Fibroblast of lung (primary cell): ENCODE measurements at places on chromosomes 13 and 19. TPM values are rescaled to one million over a fixed set of nuclear protein-coding genes. Genes with fewer than 3 reads are reported as not detected.

DNA sequence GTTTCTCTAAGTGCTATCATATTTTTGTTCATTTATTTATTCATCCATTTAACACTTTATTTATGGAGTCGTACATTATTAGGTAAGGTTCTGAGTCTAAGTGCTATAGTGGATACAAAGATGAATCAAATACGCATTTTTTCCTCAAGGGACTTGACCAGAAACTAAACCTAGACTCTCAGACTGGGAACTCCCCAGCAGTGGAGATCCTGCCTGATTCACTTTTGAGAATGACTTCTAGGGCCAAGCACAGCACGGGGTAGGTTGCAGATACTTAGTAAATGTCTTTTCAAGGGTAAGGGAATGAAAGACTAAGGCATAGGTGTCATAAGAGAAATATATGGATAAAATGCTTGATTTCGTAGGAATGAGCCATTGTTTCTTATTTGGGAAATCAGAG lies 7.2 kb downstream of the DNAJC15 start:
- no peak overlapping the region for H3K4me3 ChIP-seq
- H3K27me3 ChIP-seq, result no peaks in the 10 kb centered on the region
- no peak overlapping the region for H3K27ac ChIP-seq
- no peaks in the 10 kb centered on the region for H3K36me3 ChIP-seq

DNA sequence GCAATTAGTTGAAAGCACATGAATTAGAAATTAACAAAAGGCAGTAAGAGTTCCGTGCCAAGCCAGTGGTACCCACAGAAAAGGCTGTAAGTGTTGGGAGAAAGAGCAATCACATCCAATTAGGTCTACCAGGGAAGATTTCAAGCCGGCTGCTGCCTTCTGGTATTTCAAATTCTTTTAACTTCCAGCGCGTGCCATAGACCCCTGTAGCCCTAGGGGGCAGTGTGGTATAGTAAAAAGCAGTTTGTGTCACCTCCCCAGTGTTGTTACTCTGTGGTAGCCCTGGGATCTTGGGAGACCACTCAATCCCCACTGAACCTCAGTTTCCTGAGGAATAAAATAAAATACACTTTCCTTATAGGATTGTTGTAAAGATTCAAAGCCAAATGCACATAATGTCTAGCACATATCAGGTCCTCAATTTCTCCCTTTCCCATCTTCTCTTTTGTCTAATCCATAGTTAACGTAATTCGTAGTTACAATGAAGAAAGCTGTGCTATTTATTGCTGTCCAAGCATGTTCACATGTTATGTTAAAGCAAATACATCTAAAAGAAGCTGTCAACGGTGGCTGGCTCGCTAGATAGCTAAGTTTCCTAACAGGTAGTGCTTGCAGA lies 230.2 kb downstream of the TDRD3 start:
- no peaks in the 10 kb centered on the region for H3K36me3 ChIP-seq
- H3K4me1 ChIP-seq, result no peaks in the 10 kb centered on the region
- peak; percentile 25 for DNase-seq
- H3K27me3 ChIP-seq, result no peaks in the 10 kb centered on the region

DNA sequence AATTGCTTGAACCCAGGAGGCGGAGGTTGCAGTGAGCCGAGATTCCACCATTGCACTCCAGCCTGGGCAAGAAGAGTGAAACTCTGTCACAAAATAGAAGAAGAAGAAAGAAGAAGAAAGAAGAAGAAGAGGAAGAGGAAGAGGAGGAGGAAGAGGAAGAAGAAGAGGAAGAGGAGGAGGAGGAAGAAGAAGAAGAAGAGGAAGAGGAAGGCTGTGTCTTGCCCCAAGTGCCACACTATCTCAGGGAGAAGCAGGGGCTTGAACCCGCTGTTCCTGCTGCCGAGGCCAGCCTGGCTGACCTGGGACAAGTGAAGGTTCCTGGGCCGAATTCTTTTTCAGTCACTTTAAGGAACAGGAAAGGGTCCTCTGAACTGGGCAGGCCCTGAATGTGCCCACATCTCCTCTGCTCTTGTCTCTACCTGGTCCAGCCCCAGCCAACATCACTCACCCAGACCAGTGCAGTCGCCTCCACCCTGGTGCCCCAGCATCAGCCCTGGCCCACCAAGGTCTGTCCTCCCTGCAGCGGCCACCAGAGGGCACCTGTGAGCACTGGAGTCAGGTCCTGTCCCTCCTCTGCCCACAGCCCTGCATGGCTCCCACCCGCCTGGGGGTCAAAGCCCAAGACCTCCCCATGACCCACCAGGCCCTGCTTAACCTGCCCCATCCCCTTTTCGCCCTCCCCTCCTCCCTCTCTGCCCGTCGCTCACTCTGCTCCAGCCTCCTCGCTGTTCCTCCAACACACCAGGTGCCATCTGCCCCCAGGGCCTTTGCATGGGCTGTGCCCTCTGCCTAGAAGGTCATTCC lies 20.0 kb downstream of the TICAM1 start:
- H3K4me3 ChIP-seq, result no peak overlapping the region
- peaks cover 5% of the 10 kb centered on the region for H3K36me3 ChIP-seq

DNA sequence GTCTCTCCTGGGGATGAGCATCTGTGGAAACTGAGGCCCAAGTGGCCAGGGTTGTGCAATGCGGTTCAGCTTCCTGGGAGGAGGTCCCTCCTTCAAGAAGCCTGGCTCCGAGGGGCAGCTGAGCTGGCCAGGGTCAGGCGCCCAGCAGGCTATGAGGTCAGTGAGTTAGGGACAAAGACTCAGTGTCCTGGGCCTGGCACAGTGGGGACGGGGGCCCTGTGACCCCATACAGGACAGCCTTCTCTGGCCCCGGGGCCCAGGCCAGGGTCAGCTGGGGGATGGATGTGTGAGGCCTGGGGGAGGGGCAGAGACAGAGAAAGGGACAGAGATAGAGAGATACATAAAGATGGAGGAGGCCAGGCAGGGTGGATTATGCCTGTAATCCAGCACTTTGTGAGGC lies 3.0 kb upstream of the IL12RB1 start:
- no peaks in the 10 kb centered on the region for H3K36me3 ChIP-seq
- no peak overlapping the region for H3K4me3 ChIP-seq
- no peak for DNase-seq
- H3K4me1 ChIP-seq, result no peaks in the 10 kb centered on the region

DNA sequence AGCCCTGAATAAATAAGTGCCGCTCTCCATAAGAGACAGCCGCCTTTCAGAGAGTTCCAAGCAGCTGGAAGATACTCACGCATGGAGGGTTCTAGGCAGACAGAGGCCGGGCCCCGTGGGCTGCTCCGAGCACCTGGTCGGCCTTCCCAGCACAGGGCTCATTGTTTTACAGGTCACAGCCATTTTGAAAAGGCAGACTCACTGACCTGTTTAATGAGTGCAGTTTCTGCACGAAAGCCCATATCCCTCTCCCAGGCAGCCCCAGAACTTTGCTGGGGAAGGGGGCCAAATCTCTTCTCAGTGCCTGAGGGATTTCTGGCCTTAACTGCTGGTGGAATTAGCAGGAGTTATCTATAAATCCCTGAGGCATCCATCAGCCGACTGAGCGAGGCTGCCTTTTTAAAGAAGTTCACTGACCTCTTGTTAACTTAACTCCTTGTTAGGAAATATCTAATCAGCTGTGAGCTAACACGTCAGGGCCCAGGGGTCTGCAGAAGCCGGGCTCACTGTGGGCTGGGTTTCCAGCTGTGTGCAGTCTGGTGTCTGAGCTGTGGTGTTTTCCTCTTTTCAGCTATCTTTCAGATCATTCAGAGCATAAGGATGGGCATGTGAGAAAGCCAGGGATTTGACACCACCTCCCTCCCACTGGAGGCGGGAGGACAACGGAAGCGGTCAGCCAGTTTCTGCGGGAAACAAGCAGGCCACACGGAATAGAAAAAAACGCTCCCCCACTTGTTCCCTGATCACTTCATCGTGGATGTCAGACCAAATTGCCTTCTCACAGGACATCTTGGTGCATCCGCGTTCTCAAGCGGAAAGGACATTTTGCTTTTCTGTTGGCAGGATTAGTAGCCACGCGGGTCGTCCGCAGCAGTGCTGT lies 23.3 kb downstream of the SERP2 start:
- no peak overlapping the region for H3K4me3 ChIP-seq
- no peaks in the 10 kb centered on the region for H3K36me3 ChIP-seq
- H3K4me1 ChIP-seq, result no peaks in the 10 kb centered on the region
- no peak overlapping the region for H3K27ac ChIP-seq
- peak; percentile 45 for DNase-seq
- H3K27me3 ChIP-seq, result no peaks in the 10 kb centered on the region

DNA sequence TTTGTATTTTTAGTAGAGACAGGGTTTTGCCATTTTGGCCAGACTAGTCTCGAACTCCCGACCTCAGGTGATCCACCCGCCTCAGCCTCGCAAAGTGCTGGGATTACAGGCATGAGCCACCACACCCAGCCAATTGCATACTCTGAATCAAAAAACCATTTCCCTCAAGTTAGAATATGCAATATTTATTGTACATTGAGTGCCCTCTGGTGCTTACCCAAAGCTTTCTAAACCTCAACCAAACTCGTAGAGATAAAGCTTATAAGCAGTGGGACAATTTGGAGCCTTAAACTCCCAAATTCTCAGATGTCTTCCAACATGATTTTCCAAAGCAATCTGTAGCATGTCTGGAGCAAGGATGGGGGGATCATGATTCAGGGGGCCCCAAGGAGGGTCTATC lies 22.4 kb downstream of the RFXAP start:
- no peak overlapping the region for H3K4me3 ChIP-seq
- DNase-seq, result peak; percentile 13
- H3K36me3 ChIP-seq, result no peaks in the 10 kb centered on the region
- no peaks in the 10 kb centered on the region for H3K4me1 ChIP-seq
- no peak overlapping the region for H3K27ac ChIP-seq
- H3K27me3 ChIP-seq, result no peaks in the 10 kb centered on the region

- no peaks in the 10 kb centered on the region for H3K27me3 ChIP-seq
- peak; percentile 64 for DNase-seq
- H3K4me1 ChIP-seq, result peaks cover 8% of the 10 kb centered on the region
- no peak overlapping the region for H3K4me3 ChIP-seq
These were observed 50.0 kb upstream of the GPR183 start for GRCh38 chr13:99357131-99357596.

DNA sequence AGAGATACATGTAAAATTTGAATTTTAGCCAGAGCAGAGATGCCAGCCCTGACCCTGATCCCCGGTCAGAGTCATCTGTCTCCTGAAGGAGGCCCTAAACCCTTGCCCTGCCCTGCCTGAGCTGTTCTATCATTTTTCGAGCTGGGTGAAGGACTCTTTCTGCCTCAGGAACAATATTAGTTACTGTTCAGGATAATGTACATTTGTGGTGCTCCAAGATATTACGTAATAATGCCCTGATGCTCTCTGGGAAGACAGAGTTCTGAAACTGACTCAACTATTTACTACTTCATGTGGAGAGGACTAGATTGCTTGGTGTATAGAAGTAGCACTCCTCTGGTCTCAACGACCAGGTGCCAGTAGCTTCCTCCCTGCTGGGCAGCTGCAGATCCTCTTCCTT lies 37.9 kb upstream of the UBL3 start:
- H3K27ac ChIP-seq, result no peak overlapping the region
- DNase-seq, result peak; percentile 30
- no peaks in the 10 kb centered on the region for H3K36me3 ChIP-seq

DNA sequence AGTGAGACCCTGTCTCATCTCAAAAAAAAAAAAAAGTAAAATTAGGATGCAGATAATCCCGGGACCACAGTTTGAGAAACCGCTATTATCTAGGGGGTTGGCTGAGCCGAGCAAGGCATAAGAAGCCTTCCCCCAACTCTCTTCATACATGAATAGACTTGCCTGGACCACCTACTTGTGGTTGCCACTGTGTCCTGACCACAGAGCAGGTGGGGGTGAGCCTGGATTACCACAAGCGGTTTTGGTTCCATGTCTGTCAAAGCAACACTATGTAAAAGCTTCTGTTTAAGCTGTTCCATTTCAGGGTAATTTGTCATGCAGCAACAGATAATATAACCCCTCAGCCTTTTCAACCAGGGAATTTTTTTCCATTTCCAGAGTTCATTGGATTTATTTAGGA lies 3.3 kb upstream of the NAPA start:
- no peaks in the 10 kb centered on the region for H3K36me3 ChIP-seq
- peak; percentile 49 for DNase-seq
- no peak overlapping the region for H3K4me3 ChIP-seq
- peaks cover 13% of the 10 kb centered on the region for H3K27me3 ChIP-seq
- H3K27ac ChIP-seq, result no peak overlapping the region
- peaks cover 5% of the 10 kb centered on the region for H3K4me1 ChIP-seq

DNA sequence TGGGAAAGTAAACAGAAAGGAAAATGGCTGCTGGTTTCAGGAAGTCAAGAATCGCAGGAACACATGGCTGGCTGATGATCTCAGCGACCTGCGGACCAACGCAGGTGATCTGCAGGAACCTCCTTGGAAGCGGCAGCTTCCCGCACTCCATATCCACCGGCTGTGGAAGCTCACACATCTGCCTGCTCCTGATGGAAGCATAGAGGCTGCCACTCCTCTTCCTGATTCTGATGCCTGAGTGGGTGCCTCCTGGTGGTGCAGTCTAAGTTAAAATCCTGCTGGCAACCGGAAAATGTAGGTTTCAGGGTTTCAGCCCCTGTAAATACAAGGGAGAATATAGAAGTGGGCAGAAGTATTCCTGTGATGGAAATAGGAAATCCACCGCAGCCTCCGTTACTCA lies 75.5 kb downstream of the TNFSF13B start:
- H3K36me3 ChIP-seq, result no peaks in the 10 kb centered on the region
- H3K27me3 ChIP-seq, result no peaks in the 10 kb centered on the region
- no peak overlapping the region for H3K27ac ChIP-seq
- DNase-seq, result no peak
- H3K4me3 ChIP-seq, result no peak overlapping the region

GRCh38 chr19:15379999-15380647 lies 536 bp upstream of the AKAP8 start:
- no peaks in the 10 kb centered on the region for H3K27me3 ChIP-seq
- DNase-seq, result peak; percentile 37
- H3K36me3 ChIP-seq, result no peaks in the 10 kb centered on the region
- peak overlapping the region; percentile 57 for H3K4me3 ChIP-seq
- H3K27ac ChIP-seq, result peak overlapping the region; percentile 81

The CCDC70 gene
- not detected in 2 replicates for total RNA-seq

The ZFP82 gene
- 8.5 and 9.2 TPM in 2 replicates for total RNA-seq

The ZNF418 gene
- total RNA-seq, result 8.2 and 8.4 TPM in 2 replicates

The CXCL17 gene
- total RNA-seq, result not detected in 2 replicates

The ACER1 gene
- not detected in 2 replicates for total RNA-seq

The NLRP4 gene
- not detected in 2 replicates for total RNA-seq
